ENCODE measurements at places on chromosomes 2 and 18. TPM values are rescaled to one million over a fixed set of nuclear protein-coding genes. Genes with fewer than 3 reads are reported as not detected.

GRCh38 chr18:26657631-26658581, 109.6 kb upstream of the KCTD1 start:
- DNase-seq = no peak

- DNase-seq = no peak
These were observed 357.3 kb upstream of the SLC8A1 start for GRCh38 chr2:40809156-40809555.

GRCh38 chr2:207848545-207848928, 78.8 kb upstream of the FZD5 start:
- no peak for DNase-seq

GRCh38 chr2:173989884-173990215, 24.7 kb upstream of the SP3 start:
- no peak for DNase-seq

- no peak for DNase-seq
These were observed 13.0 kb upstream of the AGXT start for GRCh38 chr2:240855670-240856069.

GRCh38 chr2:202204855-202205254, 33.5 kb downstream of the SUMO1 start:
- DNase-seq = no peak

Gene GAL3ST2
- total RNA-seq = 0.25 TPM

- no peak for DNase-seq
These were observed 100.2 kb downstream of the PID1 start for GRCh38 chr2:229170916-229171315.

Data from fibroblast of the aortic adventitia (primary cell).